ENCODE measurements at places on chromosomes 7 and 10. TPM values are rescaled to one million over a fixed set of nuclear protein-coding genes. Genes with fewer than 3 reads are reported as not detected.
A peak's percentile ranks its signal among the peaks of the same experiment; 100 is the strongest.

Gene TMEM236
- 0.49 TPM for total RNA-seq

Gene CDHR3
- total RNA-seq, result 8.2 TPM

Gene GLCCI1
- 23.5 TPM for total RNA-seq

Gene GATAD1
- 52.0 TPM for total RNA-seq

- DNase-seq, result no peak
Measured at GRCh38 chr7:72152161-72153131, 259.7 kb downstream of the CALN1 start.

DNA sequence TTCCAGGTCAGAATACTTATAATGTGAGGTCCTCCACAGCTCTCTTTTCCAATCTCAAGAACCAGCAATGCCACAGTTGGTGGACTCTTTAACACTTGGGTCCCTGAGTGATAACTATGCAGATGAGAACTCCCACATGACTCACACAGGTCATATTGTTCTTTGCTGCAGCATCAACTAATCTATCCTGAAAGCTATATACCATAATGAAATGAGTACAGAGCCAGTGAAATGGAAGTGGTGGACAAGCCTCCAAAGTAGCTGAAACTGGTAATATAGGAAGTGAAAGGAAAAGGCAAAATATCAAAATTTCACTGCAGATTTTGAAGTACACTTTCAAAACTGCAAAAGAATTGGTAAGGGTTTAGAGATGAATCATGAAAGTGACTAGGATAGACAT lies 45.6 kb downstream of the SORCS1 start:
- DNase-seq, result no peak

- no peak for DNase-seq
Measured at GRCh38 chr10:45454859-45455258, 80.8 kb downstream of the ALOX5 start.

GRCh38 chr10:127979045-127979444 lies 72.1 kb downstream of the PTPRE start:
- DNase-seq, result no peak

- no peak for DNase-seq
Measured at GRCh38 chr7:124457841-124458240, 307.8 kb downstream of the GPR37 start.

DNA sequence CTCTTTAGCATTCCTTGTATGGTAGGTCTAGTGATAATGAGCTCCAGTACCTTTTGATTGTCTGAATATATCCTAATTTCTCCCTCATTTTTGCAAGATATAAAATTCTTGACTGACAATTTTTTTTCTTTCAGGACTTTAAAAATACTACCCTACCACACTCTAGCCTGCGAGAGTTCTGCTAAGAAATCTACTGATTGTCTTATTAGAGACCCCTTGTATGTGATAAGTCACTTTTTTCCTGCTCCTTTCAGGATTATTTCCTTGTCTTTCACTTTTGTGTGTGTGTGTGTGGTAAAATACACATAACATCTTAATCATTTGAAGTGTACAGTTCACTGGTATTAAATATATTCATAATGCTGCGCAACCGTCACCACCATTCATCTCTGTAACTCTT lies 68.7 kb upstream of the PPP1R9A start:
- no peak for DNase-seq

GRCh38 chr10:31288962-31289361 lies 30.1 kb upstream of the ZEB1 start:
- DNase-seq, result no peak

GRCh38 chr7:94417901-94418300 lies 23.2 kb downstream of the COL1A2 start:
- no peak for DNase-seq

DNA sequence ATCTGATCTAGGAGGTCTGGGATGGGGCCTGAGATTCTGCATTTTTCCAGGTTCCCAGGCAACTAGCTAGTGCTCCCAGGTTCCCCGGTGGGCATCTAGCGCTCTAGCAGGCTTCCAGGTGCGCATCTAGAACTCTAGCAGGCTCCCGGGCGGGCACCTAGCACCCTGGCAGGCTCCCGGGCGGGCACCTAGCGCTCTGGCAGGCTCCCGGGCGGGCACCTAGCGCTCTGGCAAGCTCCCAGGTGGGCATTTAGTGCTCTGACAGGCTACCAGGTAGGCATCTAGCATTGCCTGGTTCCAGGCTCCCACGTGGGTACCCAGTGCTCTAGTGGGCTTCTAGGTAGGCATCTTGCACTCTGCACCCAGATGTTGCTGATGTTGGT lies 414.7 kb downstream of the PLXNA4 start:
- no peak for DNase-seq

DNA sequence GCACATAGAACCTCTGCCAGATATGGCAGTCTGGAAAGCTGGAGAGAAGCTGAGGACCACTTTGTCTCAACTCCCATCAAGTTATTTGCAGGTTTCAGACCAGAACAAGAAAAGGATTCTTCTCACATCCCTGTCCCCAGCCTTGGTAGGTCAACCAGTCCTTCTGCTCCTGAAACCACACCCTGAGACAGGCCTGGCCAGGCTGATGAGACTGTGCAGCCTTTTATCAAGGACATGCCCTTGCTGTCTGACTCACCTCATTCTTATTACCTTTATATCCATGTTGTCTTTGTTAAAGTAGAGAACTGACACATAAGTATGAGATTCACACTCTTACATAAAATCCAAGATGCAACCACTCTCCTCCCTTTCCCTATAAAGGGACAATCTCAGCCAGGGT lies 354.9 kb downstream of the PLXNA4 start:
- DNase-seq, result peak; percentile 9

- DNase-seq, result no peak
Measured at GRCh38 chr7:51328351-51328801, 11.8 kb upstream of the COBL start.

DNA sequence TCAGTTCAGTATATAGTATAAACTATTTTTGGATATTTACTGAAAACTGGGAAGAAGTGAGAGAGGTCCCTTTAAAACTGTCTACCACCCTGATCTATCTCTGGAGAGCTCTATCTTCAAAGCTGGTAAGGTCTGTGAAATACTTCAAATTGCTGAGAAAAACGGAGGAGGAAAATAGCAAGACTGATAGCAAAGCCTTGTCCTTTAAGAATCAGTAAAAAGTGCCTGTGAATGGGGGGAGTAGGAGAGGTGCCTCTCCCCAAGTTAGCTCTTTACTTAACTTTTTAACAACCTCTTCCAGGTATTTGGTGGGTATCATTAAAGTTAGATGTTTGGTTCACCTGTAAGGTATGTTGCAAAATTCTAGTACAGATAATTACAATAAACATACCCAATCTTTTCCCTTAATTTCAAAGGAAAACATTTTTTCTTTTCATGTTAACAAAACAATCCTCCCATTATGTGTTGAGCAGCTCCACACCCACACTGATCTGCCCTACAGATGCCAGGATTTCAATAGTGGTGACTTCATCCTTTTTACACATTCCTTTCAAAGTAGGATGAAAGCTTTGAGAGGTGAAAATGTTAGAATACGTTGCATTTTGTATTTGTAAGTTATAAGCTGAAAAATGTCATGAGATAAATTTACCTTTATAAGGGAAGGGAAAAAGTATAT lies 149.2 kb downstream of the CRPPA start:
- no peak for DNase-seq

GRCh38 chr7:80779456-80779855 lies 139.4 kb downstream of the SEMA3C start:
- no peak for DNase-seq

DNA sequence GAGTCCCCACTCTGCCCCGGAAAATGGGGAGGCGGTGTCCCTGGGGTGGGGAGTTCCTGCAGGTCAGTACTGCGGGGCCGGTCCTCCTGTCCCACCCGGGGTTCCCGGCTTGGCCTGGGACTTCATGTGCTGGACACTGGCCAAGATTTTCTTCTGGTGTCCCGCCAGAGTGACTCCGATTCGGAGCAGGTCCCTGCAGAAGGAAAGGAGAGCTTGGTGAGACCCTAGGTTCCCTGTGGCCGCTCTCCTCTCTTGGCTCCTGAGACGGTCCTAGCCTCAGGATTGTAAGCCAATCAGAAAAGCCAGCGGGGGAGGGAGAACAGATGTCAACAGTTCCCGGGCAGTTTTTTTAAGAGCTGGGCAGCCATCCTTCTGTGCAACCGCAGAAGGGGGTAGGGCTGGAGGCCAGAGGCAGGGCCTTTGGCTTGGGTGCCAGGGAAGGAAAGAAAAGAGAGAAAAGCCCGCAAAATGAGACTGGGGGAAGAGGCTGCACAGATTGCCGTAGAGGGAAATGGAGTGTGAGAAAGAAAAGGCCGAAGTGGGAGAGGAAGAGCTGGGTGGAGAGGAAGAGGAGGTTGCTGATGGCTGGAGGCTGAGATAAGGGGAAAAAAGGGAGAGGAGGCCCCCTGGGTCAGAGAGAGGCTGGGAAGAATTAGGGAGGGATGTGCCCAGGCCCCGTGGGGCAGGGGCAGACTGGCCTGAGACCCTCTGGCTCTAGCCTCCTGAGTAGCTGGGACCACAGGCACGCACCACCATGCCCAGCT lies 23.7 kb downstream of the EPHB4 start:
- peak; percentile 84 for DNase-seq

GRCh38 chr7:26880852-26881251 lies 16.5 kb upstream of the SKAP2 start:
- DNase-seq, result no peak

DNA sequence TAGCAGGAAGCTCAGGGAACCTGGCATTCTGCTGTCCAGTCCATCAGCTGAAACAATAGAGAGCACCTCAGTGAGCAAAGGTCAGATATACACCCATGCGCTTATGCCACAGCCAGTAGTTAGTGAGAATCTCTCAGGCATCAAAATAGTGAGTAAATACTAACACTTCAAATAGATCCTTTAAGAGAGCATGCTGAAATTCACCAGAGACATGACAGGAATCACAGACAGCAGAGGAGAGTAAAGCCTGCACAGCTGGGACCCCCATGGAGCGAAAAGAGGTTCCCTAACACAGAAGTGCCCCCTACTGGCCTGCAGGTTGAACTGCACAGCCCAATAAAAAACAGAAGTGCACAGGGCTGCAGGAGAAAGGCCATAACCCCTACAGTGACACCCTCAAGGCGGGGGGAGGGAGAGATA lies 57.6 kb upstream of the ANTXRL start:
- no peak for DNase-seq

All from sciatic nerve (tissue), 2 donors.